ENCODE measurements at places on chromosomes 2 and 18. TPM values are rescaled to one million over a fixed set of nuclear protein-coding genes. Genes with fewer than 3 reads are reported as not detected.

DNA sequence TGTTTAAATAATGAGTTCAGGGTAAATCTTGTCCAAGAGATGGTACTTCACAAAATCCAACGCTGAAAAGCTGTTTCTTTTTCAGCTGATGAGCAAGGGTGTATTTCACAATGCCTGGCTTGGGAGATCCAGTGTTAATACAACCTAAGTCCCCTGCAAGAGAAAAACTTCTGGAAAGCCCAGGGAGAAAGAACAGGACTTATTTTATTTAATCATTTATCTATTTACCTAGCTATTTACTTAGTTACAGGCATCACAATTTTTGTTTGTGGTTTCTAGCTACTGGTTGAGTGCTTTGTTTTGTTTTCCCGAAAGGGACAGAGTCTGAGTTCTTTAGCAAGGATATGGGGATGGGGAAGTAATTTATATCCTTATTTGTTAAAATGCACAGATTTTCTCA, 598.2 kb upstream of the SYT4 start:
- no peak overlapping the region for H3K27ac ChIP-seq
- H3K36me3 ChIP-seq: no peaks in the 10 kb centered on the region
- DNase-seq: no peak
- H3K4me3 ChIP-seq: no peak overlapping the region

GRCh38 chr18:48702346-48703027, 163.7 kb downstream of the CTIF start:
- H3K36me3 ChIP-seq: no peaks in the 10 kb centered on the region
- no peak overlapping the region for H3K4me3 ChIP-seq
- no peak overlapping the region for H3K27ac ChIP-seq
- H3K4me1 ChIP-seq: no peaks in the 10 kb centered on the region
- no peak for DNase-seq

ARHGAP25 gene
- 6.8 TPM for total RNA-seq

TNFAIP6 gene
- total RNA-seq: 3.6 TPM

DNA sequence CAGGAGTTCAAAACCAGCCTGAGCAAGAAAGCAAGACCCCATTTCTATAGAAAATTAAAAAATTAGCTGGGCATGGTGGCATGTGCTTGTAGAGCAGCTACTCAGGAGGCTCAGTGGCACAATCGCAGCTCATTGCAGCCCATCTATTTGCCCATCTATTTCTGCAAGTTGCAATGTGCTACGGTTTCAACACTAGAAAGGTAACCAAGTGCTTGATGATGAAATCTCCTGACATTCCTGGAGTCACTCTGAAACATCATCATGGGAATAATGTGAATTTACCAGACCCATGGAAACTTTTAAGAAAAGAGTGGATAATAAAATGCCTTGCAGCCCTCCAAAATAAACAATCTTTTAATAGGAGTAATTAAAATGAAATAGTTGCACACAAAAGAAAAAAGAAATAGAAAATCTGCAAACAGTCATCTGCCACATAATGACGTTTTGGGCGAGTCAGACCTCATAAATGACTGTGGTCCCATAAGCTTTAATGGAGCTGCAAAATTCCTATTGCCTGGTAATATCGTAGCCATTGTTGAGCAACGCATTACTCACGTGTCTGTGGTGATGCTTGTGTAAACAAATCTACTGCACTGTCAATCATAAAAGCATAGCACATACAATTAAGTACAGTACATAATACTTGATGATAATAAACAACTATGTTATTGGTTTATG, 46.6 kb upstream of the AMMECR1L start:
- H3K27ac ChIP-seq: no peak overlapping the region
- no peak overlapping the region for H3K4me3 ChIP-seq
- H3K4me1 ChIP-seq: no peaks in the 10 kb centered on the region
- H3K27me3 ChIP-seq: no peaks in the 10 kb centered on the region
- DNase-seq: no peak
